Activated T-helper 2 cell treated with anti-CD3 and anti-CD28 coated beads, Interferon-gamma antibody, Interleukin-2, Interleukin-4, amounts not matched to agents 10 μg/mL and 5 μg/mL and 100 μg/mL, durations not matched to agents 14 hours and 24 hours and 36 hours (primary cell): ENCODE measurements at places on chromosomes 7 and 10. TPM values are rescaled to one million over a fixed set of nuclear protein-coding genes. Genes with fewer than 3 reads are reported as not detected.

DNA sequence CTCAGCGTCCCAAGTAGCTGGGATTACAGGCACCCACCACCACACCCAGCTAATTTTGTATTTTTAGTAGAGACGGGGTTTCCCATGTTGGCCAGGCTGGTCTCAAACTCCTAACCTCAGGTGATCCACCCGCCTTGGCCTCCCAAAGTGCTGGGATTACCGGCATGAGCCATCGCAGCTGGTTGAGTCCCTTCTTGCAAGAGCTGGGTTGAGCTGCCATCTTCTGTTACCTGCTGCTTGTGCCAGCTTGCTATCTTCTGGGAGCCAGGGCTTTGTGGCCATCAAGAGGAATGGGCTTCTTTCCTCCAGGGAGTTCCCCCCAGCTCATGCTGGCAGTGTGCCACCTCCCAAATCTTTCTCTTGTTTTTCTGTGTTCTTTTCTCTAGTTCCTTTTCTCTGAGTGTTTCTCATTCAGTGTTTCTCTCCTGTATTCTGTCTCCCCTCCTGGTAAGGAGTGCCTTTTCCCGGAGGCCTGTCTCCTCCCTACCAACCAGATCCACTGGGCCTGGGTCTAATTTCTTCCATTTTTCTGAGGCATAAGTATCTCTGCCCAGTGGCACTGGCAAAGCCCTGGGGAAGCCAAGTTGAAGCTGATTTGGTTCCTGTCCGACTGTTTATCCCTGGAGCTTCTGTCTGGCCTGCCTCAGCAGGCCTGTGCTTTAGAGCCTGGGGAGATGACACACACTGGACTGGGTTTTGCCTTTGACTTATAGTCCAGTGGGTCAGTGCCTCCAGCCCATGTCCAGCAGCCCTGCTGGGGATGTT is 3.7 kb downstream of the DBNL start:
- no peak overlapping the region for H3K4me3 ChIP-seq
- H3K36me3 ChIP-seq, result peaks cover 69% of the 10 kb centered on the region
- no peak for DNase-seq
- H3K27ac ChIP-seq, result no peak overlapping the region

DNA sequence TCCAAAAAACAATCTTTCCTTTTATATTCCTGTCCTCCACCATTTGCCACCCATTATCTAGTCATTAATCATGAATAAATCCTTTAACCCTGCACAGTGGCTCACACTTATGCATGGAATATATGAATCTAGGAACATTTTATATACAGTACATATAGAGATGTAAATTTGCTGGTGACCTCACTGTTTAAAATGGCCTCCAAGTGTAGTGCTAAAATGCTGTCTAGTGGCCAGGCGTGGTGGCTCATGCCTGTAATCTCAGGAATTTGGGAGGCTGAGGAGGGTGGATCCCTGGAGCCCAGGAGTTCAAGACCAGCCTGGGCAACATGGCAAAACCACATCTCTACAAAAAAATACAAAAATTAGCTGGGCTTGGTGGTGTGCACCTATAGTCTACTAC is 9.6 kb downstream of the NANOS1 start:
- no peak for DNase-seq
- no peak overlapping the region for H3K4me3 ChIP-seq
- no peak overlapping the region for H3K27ac ChIP-seq

Gene HOXA7
- total RNA-seq, result not detected in 2 replicates

- no peak overlapping the region for H3K4me3 ChIP-seq
- H3K27ac ChIP-seq, result no peak overlapping the region
- H3K36me3 ChIP-seq, result no peaks in the 10 kb centered on the region
- no peak for DNase-seq
- no peaks in the 10 kb centered on the region for H3K4me1 ChIP-seq
These were observed 34.6 kb upstream of the DLX6 start for GRCh38 chr7:96970739-96971138.

Gene CH25H
- total RNA-seq, result not detected in 2 replicates

- DNase-seq, result no peak
- peaks cover 14% of the 10 kb centered on the region for H3K27me3 ChIP-seq
- no peak overlapping the region for H3K4me3 ChIP-seq
These were observed 80.7 kb downstream of the ZNF365 start for GRCh38 chr10:62454687-62455397.

Gene OR2A5
- total RNA-seq, result not detected in 2 replicates

DNA sequence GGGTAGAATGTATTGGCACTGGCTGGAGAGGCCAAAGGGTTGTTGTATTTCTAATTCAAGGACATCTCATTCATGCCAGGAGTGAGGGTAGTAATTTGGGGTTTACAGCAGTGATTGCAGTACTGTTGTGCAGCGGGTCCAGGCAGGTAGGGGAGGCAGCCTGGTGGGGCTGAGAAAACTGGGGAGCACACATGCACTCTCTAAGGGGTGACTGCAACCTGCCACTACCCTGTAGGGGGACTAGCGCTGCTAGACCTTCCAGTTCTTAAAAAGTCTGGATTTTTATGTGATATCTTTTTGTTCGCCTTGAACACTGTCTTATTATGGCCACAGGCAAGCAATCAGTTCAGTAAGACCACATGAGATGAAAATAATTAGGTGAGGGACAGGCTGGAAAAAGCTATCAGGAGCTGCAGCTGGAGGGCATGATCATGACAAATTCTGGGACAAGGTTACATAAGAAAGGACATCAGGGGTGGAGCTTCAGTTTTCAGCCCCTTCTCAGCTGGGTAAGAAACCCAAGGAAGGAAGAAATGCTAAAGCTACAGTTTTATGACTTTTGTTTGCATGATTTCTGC is 149.0 kb downstream of the ARHGAP21 start:
- no peak overlapping the region for H3K4me3 ChIP-seq
- H3K27ac ChIP-seq, result no peak overlapping the region
- H3K4me1 ChIP-seq, result peaks cover 19% of the 10 kb centered on the region
- no peaks in the 10 kb centered on the region for H3K36me3 ChIP-seq
- peaks cover 3% of the 10 kb centered on the region for H3K27me3 ChIP-seq

DNA sequence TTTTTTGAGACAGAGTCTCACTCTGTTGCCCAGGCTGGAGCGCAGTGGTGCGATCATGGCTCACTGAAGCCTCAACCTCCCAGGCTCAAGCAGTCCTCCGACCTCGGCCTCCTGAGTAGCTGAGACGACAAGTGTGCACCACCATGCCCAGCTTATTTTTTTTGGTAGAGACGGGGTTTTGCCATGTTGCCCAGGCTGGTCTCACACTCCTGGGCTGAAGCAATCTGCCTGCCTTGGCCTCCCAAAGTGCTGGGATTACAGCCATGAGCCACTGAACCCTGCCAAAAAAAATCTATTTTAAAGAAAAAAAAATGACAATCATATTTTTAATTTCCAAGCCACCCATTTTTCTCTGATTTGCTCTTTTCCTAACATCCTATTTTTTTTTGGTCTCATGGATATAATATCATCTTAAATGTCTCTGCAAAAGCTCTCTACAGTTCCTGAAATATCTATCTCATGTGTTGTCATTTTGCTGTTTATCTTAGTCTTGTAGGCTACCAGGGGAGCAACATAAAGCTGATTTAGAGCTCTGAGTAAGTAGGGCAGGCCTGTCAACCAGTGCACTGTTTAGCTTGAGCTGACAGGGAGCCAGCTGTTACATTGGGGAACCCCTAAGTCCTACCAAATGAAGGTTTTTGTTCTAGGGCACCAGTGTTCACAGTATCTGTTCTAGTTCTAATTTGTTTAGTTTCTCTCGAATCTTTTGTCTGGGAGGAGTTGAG is 29.9 kb upstream of the HBP1 start:
- DNase-seq, result no peak
- peaks cover 44% of the 10 kb centered on the region for H3K27me3 ChIP-seq
- H3K27ac ChIP-seq, result no peak overlapping the region

DNA sequence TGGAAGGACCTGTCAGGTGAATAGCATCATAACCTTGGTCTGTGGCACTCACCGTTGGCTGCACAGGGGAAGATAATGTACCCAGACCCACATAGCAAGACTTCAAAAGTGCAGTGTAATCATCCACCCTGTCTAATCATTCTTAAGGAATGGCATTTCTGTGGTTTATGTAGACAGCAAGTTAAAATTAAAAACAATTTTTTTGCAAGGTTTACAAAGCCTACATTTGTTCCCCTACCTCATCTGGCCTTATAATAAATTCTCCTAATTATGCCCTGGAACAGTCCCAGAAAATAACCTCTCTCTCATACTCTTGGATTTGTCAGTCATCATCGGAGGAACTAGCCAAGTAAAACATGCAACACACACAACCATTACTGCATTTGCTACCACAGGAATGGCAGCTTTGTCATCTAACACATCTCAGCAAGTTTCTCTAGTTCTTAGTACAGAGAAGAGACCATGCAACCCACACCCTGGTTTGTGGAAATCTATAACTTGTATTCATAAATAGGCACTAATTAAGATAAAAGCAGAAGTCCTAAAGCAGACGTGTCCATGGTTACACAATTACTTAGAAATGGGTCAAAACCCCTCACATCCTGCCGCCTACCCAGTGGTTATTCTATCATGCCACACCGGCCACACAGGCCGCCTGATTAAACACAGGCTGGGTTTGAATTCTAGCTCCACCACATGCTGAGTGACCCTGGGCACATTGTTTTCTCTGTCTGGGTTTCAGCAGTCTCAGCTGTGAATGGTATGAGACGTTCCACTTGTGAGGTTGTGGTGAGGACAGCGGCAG is 19.1 kb downstream of the ABLIM1 start:
- H3K4me1 ChIP-seq, result peaks cover 1% of the 10 kb centered on the region
- H3K27ac ChIP-seq, result no peak overlapping the region
- H3K4me3 ChIP-seq, result no peak overlapping the region
- peaks cover 11% of the 10 kb centered on the region for H3K27me3 ChIP-seq
- no peak for DNase-seq

- no peaks in the 10 kb centered on the region for H3K4me1 ChIP-seq
- H3K36me3 ChIP-seq, result no peaks in the 10 kb centered on the region
- H3K27me3 ChIP-seq, result no peaks in the 10 kb centered on the region
- H3K4me3 ChIP-seq, result no peak overlapping the region
- DNase-seq, result no peak
- H3K27ac ChIP-seq, result no peak overlapping the region
These were observed 54.2 kb downstream of the ELFN1 start for GRCh38 chr7:1724118-1724910.

- H3K27ac ChIP-seq, result no peak overlapping the region
- H3K27me3 ChIP-seq, result peaks cover 30% of the 10 kb centered on the region
- DNase-seq, result no peak
- H3K4me3 ChIP-seq, result no peak overlapping the region
- H3K36me3 ChIP-seq, result no peaks in the 10 kb centered on the region
These were observed 8.3 kb downstream of the CAMK1D start for GRCh38 chr10:12357525-12358151.

GRCh38 chr7:69739931-69740431 is 141.7 kb downstream of the AUTS2 start:
- H3K27ac ChIP-seq, result no peak overlapping the region
- no peaks in the 10 kb centered on the region for H3K36me3 ChIP-seq
- no peaks in the 10 kb centered on the region for H3K27me3 ChIP-seq
- no peaks in the 10 kb centered on the region for H3K4me1 ChIP-seq
- H3K4me3 ChIP-seq, result no peak overlapping the region

GRCh38 chr10:69124563-69125268 is 738 bp downstream of the VPS26A start:
- H3K4me1 ChIP-seq, result peaks cover 24% of the 10 kb centered on the region
- H3K36me3 ChIP-seq, result peaks cover 2% of the 10 kb centered on the region
- H3K27ac ChIP-seq, result peak overlapping the region; percentile 86
- peak; percentile 59 for DNase-seq
- peak overlapping the region; percentile 94 for H3K4me3 ChIP-seq
- H3K27me3 ChIP-seq, result no peaks in the 10 kb centered on the region

Gene CUBN
- 0.11 and 0.30 TPM in 2 replicates for total RNA-seq

Gene CTAGE6
- 0.78 and 1.4 TPM in 2 replicates for total RNA-seq

DNA sequence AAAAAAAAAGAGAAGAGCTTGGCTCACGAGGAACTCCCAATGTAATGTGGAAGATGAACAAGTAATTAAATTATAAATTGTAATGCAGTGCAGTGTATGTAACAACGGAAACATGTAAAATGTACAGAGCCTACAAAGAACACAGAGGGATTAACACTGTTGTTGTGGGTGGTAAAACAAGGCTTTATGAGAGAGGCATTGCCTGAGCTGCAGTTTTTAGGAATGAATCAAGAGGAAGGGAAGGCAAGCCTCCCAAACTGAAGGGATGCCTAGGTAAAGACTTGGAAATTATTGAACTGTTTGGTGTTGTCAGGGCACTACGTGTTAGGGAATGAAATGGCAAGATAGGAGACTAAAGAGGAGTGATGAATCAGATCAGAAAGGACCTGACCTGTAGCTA is 213.7 kb downstream of the HTR7 start:
- no peaks in the 10 kb centered on the region for H3K4me1 ChIP-seq
- no peaks in the 10 kb centered on the region for H3K36me3 ChIP-seq
- no peak overlapping the region for H3K4me3 ChIP-seq
- no peak for DNase-seq
- no peaks in the 10 kb centered on the region for H3K27me3 ChIP-seq
- H3K27ac ChIP-seq, result no peak overlapping the region

GRCh38 chr10:60732198-60732806 is 46.0 kb upstream of the CDK1 start:
- H3K27ac ChIP-seq, result peak overlapping the region; percentile 10
- H3K36me3 ChIP-seq, result no peaks in the 10 kb centered on the region
- H3K27me3 ChIP-seq, result peaks cover 4% of the 10 kb centered on the region
- H3K4me1 ChIP-seq, result peaks cover 40% of the 10 kb centered on the region

GRCh38 chr7:132991615-132992587 is 90.0 kb downstream of the CHCHD3 start:
- H3K27me3 ChIP-seq, result no peaks in the 10 kb centered on the region
- no peak for DNase-seq
- H3K36me3 ChIP-seq, result no peaks in the 10 kb centered on the region
- no peaks in the 10 kb centered on the region for H3K4me1 ChIP-seq

Gene PLPP4
- not detected in 2 replicates for total RNA-seq

Gene SEMA3E
- not detected in 2 replicates for total RNA-seq

GRCh38 chr7:45893996-45894664 is 5.8 kb downstream of the IGFBP1 start:
- H3K27me3 ChIP-seq, result peaks cover 19% of the 10 kb centered on the region
- H3K27ac ChIP-seq, result no peak overlapping the region
- no peaks in the 10 kb centered on the region for H3K36me3 ChIP-seq
- no peak overlapping the region for H3K4me3 ChIP-seq

GRCh38 chr10:31686599-31686998 is 242.0 kb downstream of the ARHGAP12 start:
- H3K4me1 ChIP-seq, result no peaks in the 10 kb centered on the region
- no peak overlapping the region for H3K4me3 ChIP-seq
- DNase-seq, result no peak

Gene C7orf33
- total RNA-seq, result not detected in 2 replicates
